ENCODE measurements at places on chromosomes 7 and 10. TPM values are rescaled to one million over a fixed set of nuclear protein-coding genes. Genes with fewer than 3 reads are reported as not detected.

The PTPRZ1 gene
- polyA plus RNA-seq: not detected

The CABCOCO1 gene
- 1.2 TPM for polyA plus RNA-seq

The CAMK2B gene
- polyA plus RNA-seq: 0.79 TPM

The TMEM140 gene
- polyA plus RNA-seq: 6.1 TPM

The CFAP46 gene
- polyA plus RNA-seq: 0.20 TPM

The CYCS gene
- 156 TPM for polyA plus RNA-seq

The C7orf33 gene
- polyA plus RNA-seq: not detected

The MET gene
- 25.3 TPM for polyA plus RNA-seq

The OR2A5 gene
- not detected for polyA plus RNA-seq

The EN2 gene
- polyA plus RNA-seq: not detected

The OR9A2 gene
- polyA plus RNA-seq: not detected

The MMD2 gene
- polyA plus RNA-seq: not detected

The OGDHL gene
- polyA plus RNA-seq: not detected

The IDI2 gene
- not detected for polyA plus RNA-seq

The TBX20 gene
- polyA plus RNA-seq: not detected

The FKBP9 gene
- 364 TPM for polyA plus RNA-seq

The RPEL1 gene
- not detected for polyA plus RNA-seq

The CYP2C19 gene
- not detected for polyA plus RNA-seq

The OR2A2 gene
- not detected for polyA plus RNA-seq

The PI4K2A gene
- 16.6 TPM for polyA plus RNA-seq

The ING3 gene
- polyA plus RNA-seq: 27.0 TPM

The AKR1E2 gene
- polyA plus RNA-seq: 5.1 TPM

The GRM3 gene
- polyA plus RNA-seq: not detected

The ZKSCAN5 gene
- polyA plus RNA-seq: 6.4 TPM

The HHEX gene
- 0.10 TPM for polyA plus RNA-seq

The NPFFR1 gene
- not detected for polyA plus RNA-seq

The CALHM1 gene
- polyA plus RNA-seq: 0.08 TPM

The FGFR2 gene
- polyA plus RNA-seq: 0.15 TPM

The DPYSL4 gene
- polyA plus RNA-seq: 2.5 TPM

The NRAP gene
- not detected for polyA plus RNA-seq

The SFMBT2 gene
- polyA plus RNA-seq: 0.06 TPM

The PTPRE gene
- polyA plus RNA-seq: 4.7 TPM

The ADIRF gene
- polyA plus RNA-seq: 184 TPM

The AOAH gene
- not detected for polyA plus RNA-seq

The SEC61G gene
- 630 TPM for polyA plus RNA-seq

The GPR15LG gene
- polyA plus RNA-seq: not detected

The LRRD1 gene
- not detected for polyA plus RNA-seq

The STEAP2 gene
- 20.2 TPM for polyA plus RNA-seq

The TMEM184A gene
- polyA plus RNA-seq: not detected

The SPOCK2 gene
- 0.04 TPM for polyA plus RNA-seq

The PRLHR gene
- not detected for polyA plus RNA-seq

The SPDYE11 gene
- polyA plus RNA-seq: 0.65 TPM

The BICC1 gene
- 97.0 TPM for polyA plus RNA-seq

The MYO1G gene
- 0.14 TPM for polyA plus RNA-seq

The CUTC gene
- 25.7 TPM for polyA plus RNA-seq

The CH25H gene
- polyA plus RNA-seq: 18.0 TPM

The IGF2BP3 gene
- polyA plus RNA-seq: 7.0 TPM

The SEMA3E gene
- 0.43 TPM for polyA plus RNA-seq

The SH2D4B gene
- not detected for polyA plus RNA-seq

The SGCE gene
- 130 TPM for polyA plus RNA-seq

The ZNF32 gene
- 42.1 TPM for polyA plus RNA-seq

The NXPH1 gene
- polyA plus RNA-seq: not detected

The OR2A42 gene
- polyA plus RNA-seq: not detected
